ENCODE measurements at places on chromosomes 1 and 21.

GRCh38 chr21:22710721-22711120, 1712.5 kb downstream of the NCAM2 start:
- DNase-seq, result peak; percentile 12

DNA sequence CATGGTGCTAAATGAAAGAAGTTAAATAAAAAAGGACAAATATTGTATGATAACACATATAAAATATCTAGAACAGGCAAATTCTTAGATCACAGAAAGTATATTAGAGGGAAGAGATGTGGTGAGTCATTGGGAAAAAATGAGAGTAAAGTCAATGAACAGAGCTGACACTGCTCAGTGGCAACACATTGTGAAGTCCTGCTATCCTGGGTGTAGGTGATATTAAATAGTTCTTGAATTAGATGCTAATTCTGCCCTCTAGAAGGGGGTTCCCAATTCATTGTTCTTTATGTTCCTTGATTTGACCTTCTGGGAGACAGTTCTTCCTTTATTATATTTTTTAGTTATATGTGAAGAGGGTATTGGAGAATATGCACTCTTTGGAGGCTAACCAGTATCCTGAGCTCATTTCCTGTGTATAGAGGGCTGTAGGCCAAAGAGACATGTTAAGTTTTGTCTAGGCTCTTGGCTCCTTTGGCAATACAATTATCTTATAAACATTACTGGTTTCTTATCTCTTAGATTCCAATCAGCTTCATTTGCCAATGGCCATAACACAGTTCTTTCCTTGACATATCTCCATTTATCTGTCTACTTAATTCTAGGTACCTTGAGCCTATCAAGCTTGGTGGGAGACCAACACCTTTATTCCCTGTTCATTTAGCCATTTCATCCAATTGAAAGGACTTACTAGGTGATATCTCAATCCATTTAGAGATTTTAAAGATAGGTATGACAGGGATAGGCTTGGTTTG, 6.6 kb upstream of the SLC35A3 start:
- no peak for DNase-seq

GRCh38 chr1:8382051-8382505, 64.2 kb downstream of the SLC45A1 start:
- no peak for DNase-seq

- DNase-seq, result no peak
Measured at GRCh38 chr1:184827600-184828368, 73.1 kb upstream of the EDEM3 start.

- no peak for DNase-seq
Measured at GRCh38 chr1:10220200-10220599, 9.8 kb downstream of the KIF1B start.

GRCh38 chr1:199956005-199956404, 71.5 kb upstream of the NR5A2 start:
- DNase-seq, result no peak

- DNase-seq, result no peak
Measured at GRCh38 chr1:156051011-156051725, 2.4 kb downstream of the UBQLN4 start.

GRCh38 chr1:168583571-168583970, 7.2 kb downstream of the XCL1 start:
- DNase-seq, result no peak

GRCh38 chr1:226892524-226892875, 22.1 kb downstream of the PSEN2 start:
- DNase-seq, result no peak

GRCh38 chr1:245771511-245772281, 616.9 kb downstream of the KIF26B start:
- DNase-seq, result no peak

DNA sequence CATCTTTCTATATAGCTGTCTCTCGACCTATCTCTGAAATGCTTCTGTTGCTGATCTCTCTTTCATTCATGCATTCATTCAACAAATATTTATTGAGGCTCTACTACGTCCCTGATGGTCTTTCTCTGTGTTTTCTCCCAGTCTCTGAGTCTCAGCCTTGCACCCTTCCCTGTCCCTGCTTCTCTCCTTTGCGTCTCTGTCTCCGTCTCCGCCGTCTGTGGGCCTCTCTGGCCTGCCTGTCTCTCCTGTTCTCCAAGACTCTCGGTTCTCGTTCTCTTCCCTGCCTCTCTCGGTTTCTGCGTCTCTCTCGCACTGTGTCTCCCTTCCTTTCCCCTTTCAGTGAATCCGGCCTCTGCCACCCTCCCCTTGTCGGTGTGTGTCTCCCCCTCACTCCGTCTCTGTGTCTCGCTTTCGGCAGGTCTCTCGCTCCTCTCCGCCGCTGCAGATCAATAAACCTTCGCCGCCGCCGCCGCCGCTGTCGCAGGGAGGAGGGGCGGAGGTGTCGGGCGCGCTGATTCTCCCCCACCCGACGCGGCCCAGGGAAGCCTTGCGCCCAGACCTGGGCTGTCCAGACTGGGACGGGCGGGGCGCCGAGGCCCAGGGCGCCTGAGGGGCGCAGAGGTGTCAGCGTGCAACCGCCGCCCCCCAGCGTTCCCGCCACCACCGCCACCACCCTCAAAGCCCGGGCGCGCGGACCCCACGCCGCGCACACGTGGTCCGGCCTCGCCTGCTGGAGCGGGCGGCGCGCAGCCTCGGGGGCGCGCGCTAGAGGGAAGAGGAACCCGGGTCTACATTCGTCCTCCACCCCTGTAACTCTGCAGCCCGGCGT, 3.0 kb downstream of the EFNA3 start:
- no peak for DNase-seq

GRCh38 chr1:216937491-216937890, 214.3 kb upstream of the ESRRG start:
- DNase-seq, result no peak

- no peak for DNase-seq
Measured at GRCh38 chr1:158720620-158721019, at the start of gene OR6K3. Gene OR6K3 (minus strand): TSS chr1:158720720. CDS start chr1:158718115, 2,605 bp downstream.

- no peak for DNase-seq
Measured at GRCh38 chr1:48181669-48182367, 40.7 kb upstream of the SLC5A9 start.

GRCh38 chr1:8752411-8752810, 65.0 kb downstream of the RERE start:
- DNase-seq, result no peak

- no peak for DNase-seq
Measured at GRCh38 chr1:238647877-238648276, 738.5 kb upstream of the CHRM3 start.

GRCh38 chr1:90236493-90236892, 241.6 kb downstream of the ZNF326 start:
- DNase-seq, result no peak

GRCh38 chr1:220431554-220432239, 96.2 kb upstream of the MARK1 start:
- DNase-seq, result no peak

- DNase-seq, result no peak
Measured at GRCh38 chr21:41970106-41970391, 16.2 kb upstream of the C2CD2 start.

- DNase-seq, result no peak
Measured at GRCh38 chr1:169106921-169107602, 572 bp downstream of the ATP1B1 start.

GRCh38 chr1:27427329-27427728, 34.9 kb downstream of the GPR3 start:
- no peak for DNase-seq

GRCh38 chr1:181015251-181015615, 7.4 kb downstream of the STX6 start:
- DNase-seq, result no peak

DNA sequence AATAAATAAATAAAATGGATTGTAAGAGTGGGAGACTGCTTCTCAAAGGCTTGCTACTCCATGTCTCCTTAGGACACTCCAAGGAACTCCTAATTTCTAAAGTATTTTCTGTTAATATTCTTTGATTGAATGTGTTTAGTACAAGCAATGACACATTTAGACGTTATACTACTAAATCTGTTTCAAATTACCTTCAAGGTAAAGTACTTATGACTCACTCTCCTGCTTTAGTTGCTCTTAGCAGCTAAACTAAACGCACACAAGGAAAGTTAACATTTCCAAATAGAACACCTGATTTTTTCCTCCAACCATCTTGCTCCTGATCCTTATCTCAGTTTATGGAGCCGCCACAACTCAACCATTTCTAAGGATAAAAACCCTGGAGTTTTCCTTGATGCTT, 969.8 kb upstream of the ADGRL4 start:
- DNase-seq, result no peak

- DNase-seq, result no peak
Measured at GRCh38 chr21:25343774-25344545, 263.3 kb downstream of the MRPL39 start.

GRCh38 chr1:43968348-43968948, 1.4 kb upstream of the DPH2 start:
- DNase-seq, result peak; percentile 57

- no peak for DNase-seq
Measured at GRCh38 chr1:60950224-60951063, 131.9 kb upstream of the NFIA start.

GRCh38 chr1:40884055-40884795, 22.1 kb upstream of the CITED4 start:
- DNase-seq, result no peak

DNA sequence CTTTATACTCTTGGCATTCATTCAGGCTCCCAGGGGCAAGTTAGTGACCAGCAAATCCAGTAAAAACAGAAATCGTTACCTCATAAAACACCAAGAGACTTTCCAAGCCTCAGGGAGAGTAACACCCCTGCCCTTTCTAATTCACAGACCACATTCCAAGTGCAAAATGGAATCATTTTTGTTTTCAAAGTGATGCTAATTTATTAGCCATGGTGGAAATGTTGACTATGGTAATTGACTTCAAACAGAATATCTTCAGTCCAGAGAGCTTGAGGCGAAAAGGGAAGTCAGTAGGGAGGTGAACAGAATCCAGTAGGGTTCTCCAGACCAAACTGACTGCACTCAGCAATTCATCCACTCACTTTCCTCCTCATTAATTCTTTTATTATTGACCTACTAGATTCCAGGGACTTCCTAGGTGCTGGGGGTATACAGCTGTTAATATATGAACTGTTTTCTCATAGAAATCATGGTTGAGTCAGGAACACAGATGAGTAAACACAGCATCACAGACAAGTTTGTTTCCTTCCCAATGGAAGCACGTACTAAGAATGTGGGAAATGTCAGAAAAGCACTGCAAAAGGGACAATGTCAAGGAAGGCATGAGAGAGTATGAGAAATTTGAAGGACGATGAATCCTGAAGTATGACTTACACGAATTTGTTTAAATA, 388.5 kb upstream of the C1orf87 start:
- no peak for DNase-seq

DNA sequence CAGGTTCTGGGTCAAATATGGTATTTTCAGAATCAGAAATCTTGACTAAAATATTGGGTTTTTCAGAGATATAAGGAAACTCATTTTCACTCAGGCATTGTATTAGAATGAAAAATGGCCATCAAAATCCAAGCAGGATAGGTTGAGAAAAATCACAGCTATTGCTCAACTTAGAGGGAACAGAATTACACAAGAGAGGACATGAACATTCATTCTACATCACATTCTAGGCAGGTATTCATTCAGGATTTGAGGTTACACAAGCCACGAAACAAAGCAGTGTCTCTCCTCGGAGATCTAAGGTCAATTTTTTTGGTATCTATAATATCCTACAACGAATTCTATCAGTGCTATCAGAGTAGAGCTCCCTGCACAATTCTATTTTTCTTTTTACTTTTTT, 163.6 kb upstream of the HP1BP3 start:
- DNase-seq, result no peak

- no peak for DNase-seq
Measured at GRCh38 chr1:232317350-232317749, 312.6 kb downstream of the SIPA1L2 start.

DNA sequence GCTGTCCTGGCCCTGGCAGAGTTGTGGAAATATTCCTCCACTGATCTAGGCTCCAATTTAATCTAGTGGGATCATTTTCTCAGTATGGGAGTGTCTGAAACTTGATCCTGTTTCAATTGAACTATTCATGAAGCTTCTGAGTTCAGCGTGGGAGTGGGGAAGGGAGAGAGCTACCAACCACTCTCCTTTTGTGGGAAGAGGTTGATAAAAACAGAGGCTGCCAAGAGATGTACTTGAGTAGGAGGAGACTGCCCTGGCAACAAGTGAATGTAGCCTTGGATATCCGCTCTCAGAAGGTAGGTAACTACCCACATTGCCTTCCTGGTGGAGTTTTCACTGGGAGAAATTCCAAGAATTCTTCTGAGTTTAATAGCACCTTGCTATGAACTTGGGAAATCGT, at the start of gene CTXND2:
TSS of gene CTXND2 (plus strand) at position 119 of the 400 bp plus-strand sequence. CDS start 25,179 bp downstream, outside the sequence.
- no peak for DNase-seq

DNA sequence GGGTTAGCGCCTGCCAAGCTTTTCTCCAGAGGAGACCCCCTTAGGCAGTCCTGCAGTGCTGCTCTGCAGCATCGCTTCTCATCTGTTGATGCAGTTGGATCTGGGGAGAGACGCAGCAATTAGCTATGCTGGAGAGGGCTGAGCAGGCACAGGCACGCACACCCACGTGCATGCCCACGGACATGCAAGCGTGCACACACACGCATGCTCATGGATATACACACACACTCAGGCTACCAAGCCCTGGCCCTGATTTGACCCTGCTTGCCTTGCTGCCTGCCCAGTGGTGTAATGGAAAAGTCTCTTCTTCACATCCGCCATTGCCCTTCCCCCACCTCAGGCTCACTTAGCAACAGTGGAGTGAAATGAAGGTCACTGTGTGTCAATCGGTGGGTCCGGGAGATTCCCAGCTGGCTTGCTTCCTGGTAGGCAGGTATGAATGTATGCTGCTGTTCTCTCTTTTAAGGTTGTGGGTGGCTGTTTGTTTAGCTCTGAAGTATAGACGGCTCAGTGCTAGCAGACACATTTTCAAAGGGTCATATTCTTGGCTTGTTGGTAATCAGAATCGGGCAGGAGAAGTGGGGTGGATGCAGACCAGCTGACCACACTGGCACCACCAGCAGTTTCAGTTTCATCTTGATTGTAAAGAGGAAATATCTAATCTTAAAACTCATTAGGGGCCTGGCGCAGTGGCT, 9.5 kb downstream of the ATP1B1 start:
- DNase-seq, result peak; percentile 88

DNA sequence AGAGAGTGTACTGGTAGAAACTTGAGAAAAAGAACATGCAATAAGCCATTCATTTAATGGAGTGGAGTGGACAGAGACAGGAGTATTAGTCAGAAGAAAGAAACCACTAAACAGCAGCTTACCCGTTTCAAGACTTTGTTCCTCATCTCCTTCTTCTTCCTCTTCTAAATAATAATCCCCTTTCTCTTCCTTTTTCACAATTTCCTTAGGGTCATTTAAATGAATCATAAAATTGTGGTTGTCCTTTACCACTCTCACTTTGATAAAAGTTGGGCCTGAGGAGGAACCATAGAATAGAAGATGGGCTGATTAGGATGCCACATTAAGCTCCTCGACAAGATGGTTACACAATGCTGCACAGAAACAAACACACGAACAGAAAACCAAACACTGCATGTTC, 109.6 kb downstream of the WDR3 start:
- no peak for DNase-seq

DNA sequence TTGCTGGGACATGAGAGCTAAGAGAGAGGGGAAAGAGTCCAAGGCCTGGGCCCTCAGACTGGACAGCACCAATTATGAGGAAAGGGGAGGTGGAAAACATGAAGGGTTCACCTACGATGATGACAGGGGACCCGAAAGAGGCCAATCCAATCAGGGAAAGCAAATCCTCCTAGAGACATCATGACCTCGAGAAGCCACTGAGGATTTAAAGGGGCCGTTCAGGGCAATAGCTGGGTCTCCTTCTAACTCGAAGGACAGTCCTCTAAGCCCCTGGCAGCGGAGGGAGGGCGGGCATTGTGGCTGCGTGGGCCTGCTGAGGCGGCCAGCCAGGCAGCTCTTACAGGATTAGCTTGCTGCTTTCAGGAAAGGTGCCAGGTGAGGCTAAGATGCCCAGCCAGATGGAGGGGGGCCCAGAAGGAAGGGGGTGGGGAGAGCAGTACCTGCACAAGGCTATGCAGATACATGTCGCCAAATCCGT, 7.4 kb downstream of the MEF2D start:
- no peak for DNase-seq

All from dermis microvascular lymphatic vessel endothelial cell (primary cell).